ENCODE measurements at places on chromosomes 7 and 10. TPM values are rescaled to one million over a fixed set of nuclear protein-coding genes. Genes with fewer than 3 reads are reported as not detected.

DNA sequence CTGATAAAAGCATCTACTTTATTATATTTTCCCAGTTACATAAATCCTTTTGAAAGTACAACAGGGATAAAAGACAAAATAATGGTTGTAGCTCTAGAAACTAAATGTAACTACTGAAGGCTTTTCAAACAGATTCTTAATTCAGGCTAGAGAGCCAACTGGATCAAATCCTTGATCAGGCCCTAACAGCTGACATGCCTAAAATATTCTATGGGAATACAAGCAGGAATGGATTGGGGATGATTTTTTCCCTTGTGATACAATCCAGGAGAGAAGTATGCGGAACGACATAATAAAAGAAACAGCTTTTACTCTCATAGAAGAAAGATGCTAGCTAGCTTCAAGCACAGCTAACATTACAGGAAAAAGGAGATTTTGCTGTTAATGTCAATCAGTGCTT, 49.0 kb downstream of the NT5C2 start:
- no peaks in the 10 kb centered on the region for H3K27me3 ChIP-seq
- H3K4me1 ChIP-seq: no peaks in the 10 kb centered on the region
- peaks cover 67% of the 10 kb centered on the region for H3K36me3 ChIP-seq
- no peak overlapping the region for H3K27ac ChIP-seq
- H3K4me3 ChIP-seq: no peak overlapping the region

The PILRA gene
- 17.4 TPM for total RNA-seq

DNA sequence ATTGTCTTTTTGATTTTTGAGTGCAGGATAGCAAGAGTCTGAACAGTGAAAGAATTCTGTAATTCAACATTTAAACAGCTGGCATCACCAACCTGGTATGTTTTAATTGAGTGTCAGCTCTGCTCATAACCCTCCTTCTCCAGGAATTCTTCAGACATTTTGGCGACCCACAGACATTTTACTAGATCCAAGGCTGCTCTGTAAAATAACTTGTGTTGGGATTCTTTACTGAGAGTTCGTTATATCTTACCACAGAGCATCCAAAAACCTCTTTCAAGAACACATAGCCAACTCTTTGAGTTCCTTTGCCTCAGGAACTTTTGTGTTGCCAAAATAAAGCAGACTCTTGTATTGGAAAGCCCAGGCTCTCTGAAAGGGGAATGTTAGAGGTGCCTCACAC, 27.7 kb upstream of the SORCS3 start:
- no peaks in the 10 kb centered on the region for H3K36me3 ChIP-seq
- no peak for DNase-seq
- no peak overlapping the region for H3K27ac ChIP-seq
- no peak overlapping the region for H3K4me3 ChIP-seq
- no peaks in the 10 kb centered on the region for H3K4me1 ChIP-seq

DNA sequence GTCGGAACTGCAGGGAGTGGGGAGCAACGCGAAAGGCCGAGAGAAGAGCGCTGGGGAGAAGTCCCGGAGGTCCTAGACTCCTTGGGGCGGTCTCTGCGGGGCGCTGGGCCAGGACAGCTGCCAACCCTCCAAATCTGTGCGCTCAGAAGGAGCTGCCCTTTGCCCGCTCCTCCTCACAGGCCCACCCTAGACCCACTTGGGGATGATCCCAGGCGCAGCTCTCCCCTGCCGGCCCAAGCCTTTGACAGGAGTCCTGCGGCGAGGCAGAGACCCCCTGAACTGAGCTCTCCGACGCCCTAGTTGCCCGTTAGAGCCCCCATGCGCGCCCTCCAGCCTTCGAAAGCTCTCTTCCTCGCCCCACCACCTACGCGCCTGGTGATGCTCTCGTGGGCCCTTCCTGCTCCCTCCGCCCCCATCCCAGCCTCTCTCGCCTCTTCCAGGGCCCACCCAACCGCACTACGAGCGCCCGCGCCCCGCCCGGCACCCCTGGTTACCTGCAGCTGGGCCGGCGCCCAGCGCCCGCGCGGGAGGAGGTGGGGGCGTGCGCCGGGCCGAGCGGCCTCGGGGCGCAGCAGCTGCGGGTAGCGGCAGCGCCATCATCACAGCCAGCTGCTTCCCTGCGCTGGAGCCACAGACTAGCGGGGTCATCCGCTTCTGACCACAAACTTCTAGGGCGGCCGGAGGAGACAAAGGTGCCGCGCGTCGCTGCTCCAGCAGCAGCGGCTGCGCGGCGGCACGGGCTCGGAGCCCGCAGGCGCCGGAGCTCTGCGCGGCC, 353.4 kb downstream of the DNAJB6 start:
- no peak overlapping the region for H3K4me3 ChIP-seq
- no peaks in the 10 kb centered on the region for H3K27me3 ChIP-seq
- no peaks in the 10 kb centered on the region for H3K4me1 ChIP-seq
- peak; percentile 75 for DNase-seq
- H3K27ac ChIP-seq: no peak overlapping the region

GRCh38 chr7:98187138-98187502, 24.1 kb upstream of the BHLHA15 start:
- H3K4me3 ChIP-seq: no peak overlapping the region
- no peak overlapping the region for H3K27ac ChIP-seq
- H3K4me1 ChIP-seq: no peaks in the 10 kb centered on the region

DNA sequence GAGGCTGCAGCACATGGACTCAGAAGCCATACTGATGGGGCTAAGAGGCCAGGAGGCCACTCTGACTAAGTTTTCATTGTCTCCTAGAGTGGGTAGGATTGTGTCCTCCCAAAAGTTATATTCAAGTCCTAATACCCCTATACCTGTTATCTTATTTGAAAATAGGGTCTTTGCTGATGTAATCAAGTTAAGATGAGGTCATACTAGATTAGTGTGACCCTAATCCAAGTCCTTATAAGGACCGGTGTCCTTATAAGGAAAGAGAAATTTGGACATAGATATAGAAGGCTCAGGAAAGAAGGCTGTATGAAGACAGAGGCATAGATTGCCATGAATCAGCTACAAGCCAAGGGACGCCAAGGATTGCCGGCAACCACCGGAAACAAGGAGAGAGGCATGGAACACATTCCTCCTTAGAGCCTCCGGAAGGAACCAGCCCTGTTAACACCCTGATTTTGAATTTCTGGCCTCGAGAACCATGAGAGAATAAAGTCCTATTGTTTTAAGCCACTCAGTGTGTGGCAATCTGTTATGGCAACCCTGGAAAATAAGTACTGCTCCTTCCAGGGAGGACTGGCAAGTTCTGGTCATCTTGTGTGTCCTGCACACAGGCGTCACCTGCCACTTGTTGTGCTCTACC, 157.0 kb downstream of the EMX2 start:
- H3K27me3 ChIP-seq: peaks cover under 1% of the 10 kb centered on the region
- DNase-seq: no peak
- no peak overlapping the region for H3K4me3 ChIP-seq

DNA sequence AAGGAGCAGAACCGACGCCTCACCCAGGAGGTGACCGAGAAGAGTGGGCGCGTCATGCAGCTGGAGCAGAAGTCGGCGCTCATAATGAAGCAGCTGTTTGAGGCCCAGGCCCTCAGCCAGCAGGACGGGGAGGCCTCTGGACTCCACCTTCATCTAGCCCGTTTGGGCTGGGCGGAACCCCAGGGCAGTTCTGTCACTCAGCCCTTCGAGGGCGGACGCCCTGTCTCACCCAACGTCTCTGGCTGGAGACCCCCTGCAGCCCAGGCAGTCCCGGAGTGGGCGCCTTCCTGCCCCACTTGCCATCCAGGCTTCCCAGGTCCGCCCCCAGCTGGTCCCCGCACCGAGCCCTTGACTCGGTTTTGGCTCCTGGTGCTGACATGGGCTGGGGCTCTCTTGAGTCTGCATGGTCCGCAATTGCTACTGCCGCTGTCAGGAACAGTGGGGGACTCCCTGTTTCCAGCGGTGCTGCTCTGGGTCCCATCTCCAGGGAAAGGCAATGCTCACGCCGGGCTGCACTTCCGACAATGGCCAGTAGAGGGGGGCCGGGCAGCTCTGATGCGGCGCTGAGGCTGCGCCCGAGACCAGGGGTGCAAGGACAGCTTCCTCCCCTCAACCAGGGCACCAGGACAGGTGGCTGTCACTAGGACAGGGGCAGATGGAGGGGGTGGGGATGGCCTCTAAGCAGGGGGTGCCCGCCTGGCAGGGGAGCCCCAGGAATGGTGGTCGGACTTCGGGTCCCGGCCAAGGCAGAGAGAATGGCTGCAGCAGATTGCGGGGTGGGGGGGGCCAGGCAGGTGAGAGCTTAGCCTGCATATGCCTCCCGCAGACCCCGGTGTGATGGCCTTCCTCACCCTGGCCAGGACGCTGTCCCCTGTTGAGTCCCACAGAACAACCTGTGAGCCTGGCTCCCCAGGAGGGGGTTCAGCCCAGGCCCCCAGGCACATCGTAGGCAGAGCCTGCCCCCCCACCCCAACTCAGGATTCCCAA, 71.2 kb upstream of the KCTD7 start:
- H3K4me3 ChIP-seq: no peak overlapping the region
- no peak overlapping the region for H3K27ac ChIP-seq
- H3K27me3 ChIP-seq: no peaks in the 10 kb centered on the region

- DNase-seq: peak; percentile 62
- peak overlapping the region; percentile 82 for H3K4me3 ChIP-seq
- H3K27me3 ChIP-seq: peaks cover 30% of the 10 kb centered on the region
- H3K36me3 ChIP-seq: no peaks in the 10 kb centered on the region
- H3K27ac ChIP-seq: no peak overlapping the region
Measured at GRCh38 chr7:129144834-129145668, 544 bp downstream of the TSPAN33 start.

The COBL gene
- 27.5 TPM for total RNA-seq
